ENCODE measurements at places on chromosomes 12 and 14.

DNA sequence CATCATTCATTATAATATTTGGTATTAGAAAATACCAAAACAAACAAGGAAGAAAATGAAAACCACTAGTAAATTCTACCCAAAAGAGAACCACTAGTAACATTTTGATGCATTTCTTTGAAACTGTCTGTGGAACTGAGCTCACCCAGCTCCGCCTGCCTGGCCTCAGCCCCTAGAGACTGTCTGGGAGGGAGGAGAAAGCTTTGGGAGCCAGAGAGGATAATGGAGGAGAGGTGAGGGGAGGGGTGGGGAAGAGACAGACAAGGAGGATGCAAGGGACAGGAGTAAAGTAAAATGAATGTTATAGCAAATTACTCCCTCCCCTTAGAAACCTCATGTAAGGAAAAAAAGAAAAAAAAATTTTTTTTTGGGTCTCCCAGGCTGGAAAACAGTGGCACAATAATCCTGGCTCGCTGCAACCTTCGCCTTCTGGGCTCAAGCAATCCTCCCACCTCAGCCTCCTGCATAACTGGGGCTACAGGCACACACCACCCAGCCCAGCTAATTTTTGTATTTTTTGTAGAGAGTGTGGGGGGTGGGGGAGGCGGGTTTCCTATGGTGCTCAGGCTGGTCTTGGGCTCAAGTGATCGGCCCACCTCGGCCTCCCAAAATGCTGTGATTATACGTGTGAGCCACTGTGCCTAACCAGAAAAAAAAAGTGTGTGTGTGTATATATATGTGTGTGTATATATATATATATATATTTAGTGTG, 3.2 kb upstream of the MMP19 start:
- no peak for DNase-seq

- no peak for DNase-seq
Observed at GRCh38 chr12:40615590-40615989, 76.6 kb upstream of the CNTN1 start.

- no peak for DNase-seq
Observed at GRCh38 chr12:2785017-2785416, 9.8 kb upstream of the FKBP4 start.

DNA sequence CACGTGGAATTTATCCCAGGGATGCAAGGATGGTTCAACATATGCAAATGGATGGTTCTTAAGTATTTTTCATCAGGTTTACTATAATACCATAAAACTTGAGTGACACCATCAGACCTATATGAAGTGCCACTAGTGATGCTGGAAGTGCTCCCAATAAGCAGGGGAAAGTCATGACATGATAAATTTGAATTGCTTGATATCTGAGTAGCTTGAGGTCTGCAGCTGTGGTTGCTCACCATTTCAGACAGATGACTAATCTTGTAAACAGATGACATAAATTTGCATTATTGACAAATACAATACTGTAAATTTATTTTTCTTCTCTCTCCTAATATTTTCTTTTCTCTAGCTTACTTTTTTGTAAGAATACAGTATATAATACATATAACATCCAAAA, 13.7 kb upstream of the PRPF39 start:
- no peak for DNase-seq

DNA sequence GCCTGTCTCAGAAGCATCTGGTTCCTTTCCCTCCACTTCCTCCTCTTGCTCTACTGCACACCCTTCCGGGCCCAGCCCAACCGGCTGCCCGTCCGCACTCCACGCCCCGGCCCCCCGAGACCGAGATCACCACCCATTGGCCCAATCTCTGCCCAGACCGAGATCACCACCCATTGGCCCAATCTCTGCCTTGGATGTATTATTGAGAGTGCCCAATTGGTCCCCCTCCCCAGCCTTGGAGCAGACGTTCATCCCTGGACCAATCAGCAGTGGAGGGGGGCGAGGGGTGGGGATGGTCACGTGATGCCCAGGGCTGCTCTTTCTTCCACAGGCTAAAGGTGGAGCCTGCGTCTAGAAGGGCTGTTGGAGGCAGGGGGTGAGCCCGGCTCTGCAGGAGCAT, 75.6 kb upstream of the TMEM132C start:
- DNase-seq, result no peak

DNA sequence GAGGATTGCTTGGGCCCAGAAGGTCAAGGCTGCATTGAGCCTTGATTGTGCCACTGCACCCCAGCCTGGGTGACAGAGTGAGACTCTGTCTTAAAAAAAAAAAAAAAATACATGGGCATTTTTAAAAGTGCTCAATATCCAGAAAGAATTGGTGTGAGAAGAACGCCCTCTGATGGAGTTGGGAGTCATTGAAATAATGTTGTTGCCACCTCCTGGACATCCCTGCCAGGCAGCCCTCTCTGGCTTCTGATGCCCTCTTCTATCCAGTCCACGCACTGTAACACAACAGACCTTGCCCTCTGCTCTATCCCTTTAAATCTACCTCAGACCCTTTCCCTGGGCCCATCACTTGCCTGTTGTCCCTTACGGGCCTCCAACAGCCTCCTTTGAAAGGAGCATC, 4.9 kb downstream of the PTGDR start:
- DNase-seq, result no peak

GRCh38 chr14:45135156-45135555, 574 bp upstream of the FANCM start:
- DNase-seq, result no peak
